ENCODE measurements at places on chromosomes 2 and 18.

DNA sequence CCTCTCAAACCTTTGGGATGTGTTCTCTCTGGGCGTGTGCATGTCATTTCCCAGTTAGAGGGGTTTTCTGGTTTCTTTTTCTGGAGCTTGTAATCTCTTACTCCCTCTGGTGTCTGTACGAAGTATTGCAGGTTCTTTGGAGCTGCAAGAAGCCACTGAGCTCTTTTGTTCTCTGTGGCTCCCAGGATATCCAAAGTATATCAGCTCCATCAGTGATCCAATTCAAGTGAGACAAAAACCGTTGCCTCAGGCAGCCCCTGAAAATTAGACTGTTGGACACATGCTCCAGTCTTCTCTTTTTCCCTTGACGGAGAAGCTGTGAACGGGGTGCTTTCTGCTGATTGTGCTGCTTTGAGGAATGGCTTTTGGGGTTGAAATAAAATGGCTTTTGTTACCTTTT is 59.0 kb upstream of the LDLRAD4 start:
- DNase-seq: peak; percentile 47

DNA sequence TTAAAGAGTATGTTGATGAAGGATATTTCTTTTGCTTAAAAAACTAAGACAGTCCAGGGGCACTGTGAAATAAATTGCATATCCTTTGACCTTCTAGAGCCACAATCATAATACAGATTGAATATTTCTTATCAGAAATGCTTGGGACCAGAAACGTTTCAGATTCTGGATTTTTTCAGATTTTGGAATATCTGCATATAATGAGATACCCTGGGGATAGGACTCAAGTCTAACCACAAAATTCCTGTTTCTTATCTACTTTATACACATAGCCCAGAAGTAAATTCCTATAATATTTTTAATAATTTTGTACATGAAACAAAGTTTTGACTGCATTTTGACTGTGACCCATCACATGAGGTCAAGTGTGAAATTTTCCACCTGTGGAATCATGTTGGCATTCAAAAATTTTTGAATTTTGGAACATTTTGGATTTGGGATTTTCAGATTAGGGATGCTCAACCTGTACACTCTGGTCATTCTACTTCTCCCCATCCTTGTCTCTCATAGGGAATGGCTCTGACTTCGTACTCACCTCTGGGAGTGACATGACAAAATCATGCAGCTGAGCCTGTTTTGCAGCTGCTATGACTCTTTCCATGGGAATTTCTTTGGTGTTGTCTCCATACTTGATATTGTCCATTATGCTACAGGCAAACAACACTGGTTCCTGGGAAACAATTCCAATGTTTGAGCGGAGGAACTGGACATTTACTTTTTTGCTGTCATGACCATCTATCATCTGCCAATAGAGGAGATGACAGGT is 25.7 kb downstream of the G6PC2 start:
- DNase-seq: no peak

- no peak for DNase-seq
Measured at GRCh38 chr18:2554696-2555095, 16.6 kb downstream of the METTL4 start.

DNA sequence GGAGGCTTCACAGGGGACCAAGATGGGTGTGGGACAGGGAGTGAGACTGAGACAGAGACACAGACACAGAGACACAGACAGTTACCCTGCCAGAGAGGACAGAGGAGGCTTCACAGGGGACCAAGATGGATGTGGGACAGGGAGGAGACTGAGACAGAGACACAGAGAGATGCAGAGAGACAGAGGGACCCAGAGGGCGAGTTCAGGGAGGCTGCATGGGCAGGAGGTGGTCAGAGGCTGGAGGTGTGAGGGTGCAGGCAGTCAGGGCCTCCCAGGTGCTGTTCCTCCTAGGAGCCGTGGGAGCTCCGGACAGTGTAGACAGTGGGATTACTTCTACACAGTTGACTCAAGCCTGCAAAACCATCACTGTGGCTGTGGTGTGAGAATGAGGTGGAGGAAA is 206.2 kb upstream of the PXDN start:
- no peak for DNase-seq

DNA sequence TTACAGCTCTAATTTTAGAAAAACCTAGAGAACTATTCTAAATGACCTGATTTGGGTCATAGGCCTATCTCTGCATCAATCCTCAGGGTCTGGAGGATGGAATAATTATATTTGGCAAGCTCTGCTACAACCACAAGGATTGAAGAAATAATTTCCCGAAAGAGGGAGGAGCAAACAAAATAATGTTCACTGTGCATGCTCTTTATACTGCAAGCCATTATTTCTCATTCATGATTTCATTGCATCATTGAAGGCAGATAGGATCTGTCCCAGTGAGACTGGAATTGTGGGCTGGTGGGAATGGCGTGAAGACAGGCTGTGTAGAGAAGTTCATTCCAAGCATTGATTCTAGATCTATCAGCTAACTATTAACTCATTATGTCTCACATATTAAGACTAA is 12.7 kb upstream of the MAPRE2 start:
- DNase-seq: no peak

DNA sequence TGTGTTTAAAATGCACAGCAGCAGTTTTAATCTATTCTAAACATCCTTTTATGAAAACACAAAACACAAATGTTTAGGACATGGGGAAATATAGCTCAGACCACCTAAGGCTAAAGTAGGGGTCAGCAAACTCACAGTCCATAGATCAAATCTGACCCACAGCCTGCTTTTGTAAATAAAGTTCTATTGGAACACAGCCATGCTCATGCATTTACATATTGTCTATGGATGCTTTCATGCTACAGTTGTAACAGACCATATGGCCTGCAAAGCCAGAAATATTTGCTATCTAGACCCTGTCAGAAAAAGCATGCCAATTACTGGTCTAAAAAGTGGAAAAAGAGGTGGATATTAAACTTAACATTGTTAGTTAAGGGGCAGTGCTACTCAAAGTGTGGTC is 1105.4 kb upstream of the KLHL29 start:
- DNase-seq: no peak

DNA sequence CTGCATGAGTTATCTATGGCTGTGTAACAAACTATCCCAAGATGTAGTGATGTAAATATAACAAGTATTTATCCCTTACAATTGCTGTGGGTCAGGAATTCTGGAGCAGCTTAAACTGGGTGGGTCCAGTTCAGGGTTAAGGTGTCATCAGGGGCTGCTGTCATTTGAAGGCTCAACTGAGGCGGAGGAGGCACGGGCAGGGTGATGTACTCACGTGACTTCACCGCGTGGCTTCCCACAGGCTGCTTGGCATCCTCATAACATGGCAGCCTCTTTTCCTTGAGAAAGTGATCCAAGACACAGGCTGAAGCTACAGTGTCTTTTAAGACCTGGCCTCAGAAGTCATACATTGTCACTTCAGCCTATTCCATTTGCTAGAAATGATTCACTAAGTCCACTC is 125.8 kb downstream of the PTGR3 start:
- no peak for DNase-seq
